ENCODE measurements at places on chromosomes 11 and 22. TPM values are rescaled to one million over a fixed set of nuclear protein-coding genes. Genes with fewer than 3 reads are reported as not detected.

MRGPRX4 gene
- not detected for total RNA-seq

LRRC56 gene
- 0.67 TPM for total RNA-seq

INTS4 gene
- total RNA-seq, result 45.8 TPM

OR51I2 gene
- total RNA-seq, result not detected

SYCE3 gene
- total RNA-seq, result not detected

KRTAP5-10 gene
- total RNA-seq, result not detected

SPON1 gene
- 1.4 TPM for total RNA-seq

NCAM1 gene
- 0.56 TPM for total RNA-seq

GPR137 gene
- 23.7 TPM for total RNA-seq

CCDC34 gene
- 28.5 TPM for total RNA-seq

GUCY1A2 gene
- total RNA-seq, result not detected

POU2AF2 gene
- total RNA-seq, result not detected

TSPAN32 gene
- total RNA-seq, result 4.9 TPM

TMX2 gene
- total RNA-seq, result 58.6 TPM

SHANK3 gene
- total RNA-seq, result 0.22 TPM

DUSP8 gene
- 1.4 TPM for total RNA-seq

MAP6 gene
- total RNA-seq, result not detected

TRIM51 gene
- not detected for total RNA-seq

NRXN2 gene
- 0.07 TPM for total RNA-seq

MFNG gene
- 155 TPM for total RNA-seq

GLYAT gene
- not detected for total RNA-seq

FOLH1 gene
- total RNA-seq, result not detected

XNDC1N gene
- 15.8 TPM for total RNA-seq
